Activated CD8-positive, alpha-beta memory T cell treated with anti-CD3 and anti-CD28 coated beads for 24 hours (primary cell): ENCODE measurements at places on chromosomes 3 and 15.

GRCh38 chr3:109184726-109185125 is 48.2 kb downstream of the C3orf85 start:
- DNase-seq: no peak

DNA sequence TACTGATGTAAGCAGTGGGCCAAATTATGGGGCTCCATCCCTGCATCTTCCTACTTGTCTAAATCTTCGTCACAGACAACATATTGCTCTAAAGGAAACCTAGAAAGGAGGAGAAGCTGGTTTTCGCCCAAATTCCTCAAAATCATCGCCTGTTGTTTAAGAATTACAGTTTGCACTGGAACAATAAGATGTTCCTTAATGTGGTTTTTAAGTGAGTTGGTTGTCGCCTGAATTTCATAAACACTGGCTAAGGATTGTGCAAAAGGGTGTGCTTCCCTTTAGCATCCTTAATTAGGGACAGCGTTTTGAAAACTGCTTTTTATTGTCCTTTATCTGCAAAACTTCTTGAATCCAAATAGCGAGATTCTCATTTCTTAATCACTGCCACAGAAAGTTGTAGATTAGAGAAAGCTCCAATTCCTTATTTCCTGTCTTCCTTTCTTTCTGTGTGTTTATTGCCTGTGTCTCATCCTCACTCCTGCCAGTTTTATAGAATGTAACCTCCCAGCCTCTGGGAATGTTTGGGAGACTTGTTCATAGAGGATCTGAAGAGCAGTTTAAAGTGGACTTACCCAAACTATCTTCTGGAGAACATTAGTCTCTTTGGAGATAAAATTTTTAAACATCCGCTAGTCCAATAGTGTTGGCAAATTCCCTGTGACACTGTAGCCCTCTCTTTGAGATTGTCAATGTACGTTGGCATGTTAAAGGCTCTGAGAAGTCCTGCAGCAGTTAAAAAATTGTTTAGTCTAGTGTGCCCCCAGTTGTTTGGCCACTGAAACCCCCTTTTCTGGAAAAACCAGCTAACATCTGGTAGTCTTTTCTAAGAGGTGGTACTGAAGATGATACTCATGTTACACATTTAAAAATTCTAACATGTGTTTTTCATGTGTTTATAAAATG is 50.4 kb downstream of the FLNB start:
- no peak for DNase-seq

DNA sequence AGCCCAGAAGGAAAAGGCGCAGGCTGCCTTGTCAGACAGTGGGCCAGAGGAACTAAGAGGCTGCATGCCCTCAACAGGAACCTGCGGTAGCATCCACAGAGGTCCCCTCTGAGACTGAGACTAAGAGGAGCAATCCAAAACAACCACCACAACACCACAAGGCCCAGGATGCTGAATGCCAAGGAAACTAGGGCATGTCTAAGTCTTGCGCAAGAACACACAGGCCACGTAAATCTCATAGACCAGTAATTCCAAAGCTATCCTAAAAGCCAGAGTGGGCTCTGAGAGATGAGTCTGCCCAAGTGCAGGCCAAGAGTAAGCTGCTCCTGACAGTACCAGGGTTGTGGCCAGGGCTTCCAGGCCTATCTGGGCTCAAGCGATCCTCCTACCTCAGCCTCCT is 12.9 kb downstream of the MON1A start:
- no peak for DNase-seq

DNA sequence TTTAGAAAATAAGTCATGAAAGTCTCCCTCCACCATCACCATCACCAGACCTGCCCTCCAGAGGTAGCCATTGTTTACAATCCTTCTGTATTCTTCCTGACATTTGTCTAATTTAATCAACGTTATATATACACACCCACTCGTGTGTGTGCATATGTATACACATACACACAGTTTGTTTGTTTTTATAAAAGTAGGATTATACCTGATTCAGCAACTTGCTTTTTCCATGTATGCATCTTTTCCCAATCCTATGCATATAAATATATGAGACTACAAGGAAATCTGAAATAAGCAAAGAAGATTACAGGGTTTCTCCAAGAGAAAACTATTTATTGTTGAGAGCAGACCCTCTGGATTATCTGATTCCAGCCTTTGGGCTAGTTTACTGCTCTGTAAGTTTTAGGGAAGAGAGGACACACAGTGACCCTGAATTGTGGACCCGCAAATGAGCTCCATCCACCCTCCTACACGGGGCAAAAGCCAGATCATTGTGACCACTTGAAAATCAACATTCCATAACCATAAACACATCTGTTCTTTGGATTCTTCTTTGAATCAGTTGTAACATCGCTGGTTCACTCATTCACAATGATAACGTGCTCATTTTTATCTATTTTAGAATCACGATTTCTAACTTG is 104.3 kb downstream of the CPN2 start:
- DNase-seq: no peak

DNA sequence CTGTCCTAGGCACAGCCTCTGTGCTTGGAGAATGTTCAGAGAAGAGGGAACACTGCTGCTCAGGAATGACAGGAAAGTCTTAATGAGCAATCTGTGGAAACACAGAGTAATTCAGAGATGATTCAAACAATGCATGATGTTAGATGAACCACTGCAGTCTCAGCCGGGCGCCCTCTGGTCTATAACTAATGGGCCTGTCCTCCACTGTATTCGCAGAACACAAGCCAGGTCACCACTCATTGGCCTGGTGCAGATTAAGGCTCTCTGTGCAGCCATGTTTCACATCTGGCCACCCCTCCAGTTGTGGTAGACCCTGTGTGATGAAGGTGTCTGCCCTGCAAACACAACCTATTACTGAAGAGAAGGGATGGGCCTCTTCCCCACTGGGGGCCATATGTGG is 281.7 kb upstream of the ROPN1 start:
- DNase-seq: no peak

DNA sequence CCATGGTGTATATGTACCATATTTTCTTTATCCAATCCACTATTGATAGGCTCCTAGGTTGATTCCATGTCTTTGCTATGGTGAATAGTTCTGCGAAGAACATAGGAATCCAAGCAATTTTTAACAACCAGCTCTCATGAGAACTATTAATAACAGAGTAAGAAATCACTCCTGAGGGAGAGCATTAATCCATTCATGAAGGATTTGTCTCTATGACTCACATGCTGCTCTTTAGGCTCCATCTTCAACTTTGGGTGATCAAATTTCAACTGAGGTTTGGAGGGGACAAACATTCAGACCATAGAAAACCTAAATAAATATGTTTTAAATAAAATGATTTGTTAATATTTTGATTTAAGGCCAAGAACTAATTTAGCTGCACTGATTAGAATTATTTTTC is 147.4 kb downstream of the NSUN3 start:
- no peak for DNase-seq

- no peak for DNase-seq
These were observed 169.5 kb upstream of the THBS1 start for GRCh38 chr15:39411102-39411989.

- DNase-seq: no peak
These were observed 50.3 kb upstream of the ACAN start for GRCh38 chr15:88752951-88753350.

GRCh38 chr15:90126022-90126421 is 23.8 kb upstream of the IDH2 start:
- no peak for DNase-seq

DNA sequence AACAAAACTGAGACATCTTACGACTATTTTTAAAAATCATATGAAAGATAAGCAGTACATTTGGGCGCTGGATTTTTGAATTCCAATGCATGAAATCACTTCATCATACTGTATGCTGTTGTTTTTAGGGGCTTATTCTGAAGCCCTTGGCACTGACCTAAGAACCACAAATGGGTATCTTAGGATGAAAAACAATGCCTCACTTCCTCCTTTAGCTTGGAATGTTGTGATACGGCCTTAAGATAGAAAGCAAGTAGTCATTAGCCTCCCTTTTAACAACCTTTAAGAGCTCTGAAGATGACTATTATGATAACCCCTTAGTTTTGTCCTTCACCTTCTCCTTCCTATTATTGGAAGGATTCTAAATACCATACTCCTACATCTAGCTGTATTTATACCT is 289.8 kb downstream of the ARPP21 start:
- DNase-seq: no peak

DNA sequence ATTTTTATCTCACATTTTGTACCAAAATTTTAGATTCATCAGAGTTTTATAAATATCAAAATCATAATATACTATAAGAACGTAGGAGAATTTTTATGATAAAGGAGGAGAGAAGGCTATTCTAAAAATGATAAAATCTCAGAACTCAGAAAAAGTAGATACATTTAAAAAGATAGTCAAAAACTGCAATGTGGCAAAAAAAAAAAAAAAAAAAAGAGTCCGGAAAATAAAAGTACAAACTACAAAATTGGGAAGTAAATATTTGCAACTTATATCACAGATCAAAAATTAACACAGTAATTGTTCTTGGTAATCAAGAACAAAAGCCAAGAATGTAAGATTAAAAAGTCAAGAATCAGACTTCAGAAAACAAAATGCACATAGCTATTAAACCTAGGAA is 332.1 kb downstream of the MCTP2 start:
- DNase-seq: no peak

DNA sequence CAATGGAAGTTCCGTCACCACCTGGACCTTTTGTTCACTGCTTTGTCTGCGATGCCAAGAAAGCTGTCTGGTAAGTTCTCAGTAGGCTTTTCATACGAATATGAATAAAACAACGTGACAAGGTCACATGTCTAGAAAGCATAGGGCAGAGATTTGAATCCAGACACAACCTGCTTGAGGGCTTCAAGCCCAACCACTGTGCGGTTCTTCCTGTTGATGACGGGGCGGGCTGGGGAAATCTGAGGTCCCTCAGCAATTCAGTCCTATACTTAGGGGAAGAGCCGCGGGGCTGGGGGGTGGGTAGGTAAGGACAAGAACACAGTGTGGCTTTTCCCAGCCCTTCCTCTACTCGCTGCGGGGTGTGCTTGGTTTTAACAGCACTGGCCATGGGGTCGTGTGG is 32.4 kb upstream of the SMAD3 start:
- no peak for DNase-seq

GRCh38 chr15:42914728-42915497 is 5.7 kb downstream of the TTBK2 start:
- no peak for DNase-seq

GRCh38 chr3:129026728-129027543 is 25.8 kb downstream of the EFCC1 start:
- peak; percentile 92 for DNase-seq

- DNase-seq: no peak
These were observed 32.3 kb upstream of the EDEM1 start for GRCh38 chr3:5155241-5155640.

DNA sequence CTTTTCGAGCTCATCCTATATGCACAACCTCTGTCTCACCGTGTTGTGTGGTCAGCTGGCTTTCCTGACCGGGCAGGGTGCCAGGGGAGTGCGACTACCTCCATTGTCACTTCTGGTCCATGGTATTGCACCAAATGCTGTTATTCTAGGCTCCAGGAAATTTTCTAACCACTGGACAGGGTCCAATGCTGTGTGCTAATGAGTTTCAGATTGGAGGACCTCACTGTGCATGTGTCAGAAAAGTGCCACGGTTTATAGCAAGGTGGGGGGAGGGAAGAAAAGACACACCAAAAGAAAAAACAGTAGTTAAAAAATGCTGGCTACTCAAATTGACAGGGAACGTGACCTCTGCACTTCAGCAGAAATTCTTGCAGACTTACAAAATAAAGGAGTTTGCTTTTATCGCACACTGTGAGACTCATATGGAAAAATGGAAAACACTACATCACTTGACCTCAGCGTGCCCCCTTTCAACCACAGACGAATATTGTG is 480.1 kb downstream of the FOXP1 start:
- no peak for DNase-seq

GRCh38 chr15:45346381-45346780 is 32.0 kb downstream of the GATM start:
- DNase-seq: no peak

DNA sequence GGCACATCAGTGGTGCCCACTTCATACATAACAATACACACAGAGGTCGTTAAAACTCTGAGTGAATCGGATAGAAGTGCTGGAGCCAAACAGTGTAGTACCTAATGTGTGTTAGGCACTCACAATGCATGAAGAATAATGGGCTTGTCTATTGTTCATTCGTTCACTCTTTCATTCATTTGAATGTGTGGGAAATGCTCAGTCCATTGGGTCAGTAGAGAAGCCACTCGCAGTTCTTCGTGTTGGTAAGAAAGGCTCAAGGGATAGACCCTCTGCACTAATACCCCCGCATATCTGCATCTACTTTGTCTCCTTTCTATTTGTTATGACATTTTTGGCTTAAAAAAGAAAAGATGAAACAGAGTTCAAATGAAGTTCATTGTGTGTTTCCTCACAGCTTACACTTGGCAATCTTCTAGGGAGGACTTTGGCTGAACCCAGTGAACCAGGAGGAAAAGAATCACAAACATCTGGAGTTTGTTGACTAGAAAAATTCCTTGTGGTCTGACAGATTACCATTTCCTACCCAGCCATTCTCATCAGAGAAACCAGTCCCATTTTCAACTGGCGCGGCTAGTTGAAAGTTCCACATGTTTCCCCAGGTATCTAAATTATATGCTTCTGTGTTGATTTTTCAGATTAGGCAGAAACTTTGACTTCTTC is 32.8 kb upstream of the MFSD1 start:
- DNase-seq: no peak

DNA sequence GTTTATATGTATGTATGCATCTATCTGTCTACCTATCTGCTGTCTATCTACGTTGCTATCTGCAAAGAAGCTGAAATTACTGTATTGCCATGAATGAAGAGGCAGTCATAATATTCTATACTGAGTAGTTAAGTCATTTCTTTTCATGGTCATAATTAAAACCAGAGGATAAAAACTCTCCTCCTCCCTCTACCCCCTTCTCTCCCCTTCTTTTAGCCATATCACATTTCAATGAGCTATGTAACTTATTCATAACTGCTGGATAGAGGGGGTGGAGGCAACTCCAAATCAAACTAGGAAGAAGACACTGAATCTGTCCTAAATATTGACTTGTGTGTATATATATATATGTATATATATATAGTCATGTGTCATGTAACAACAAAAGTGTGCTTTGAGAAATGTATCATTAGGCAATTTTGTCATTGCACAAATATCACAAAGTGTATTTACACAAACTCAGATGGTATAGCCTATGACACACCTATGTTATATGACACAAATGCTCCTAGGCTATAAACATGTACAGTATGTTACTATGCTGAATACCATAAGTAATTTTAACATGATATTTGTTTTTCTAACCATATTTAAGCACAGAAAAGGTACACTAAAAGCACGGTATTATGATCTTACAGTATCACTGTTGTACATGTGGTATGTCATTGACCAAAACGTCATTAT is 229.7 kb upstream of the KCNMB2 start:
- no peak for DNase-seq

DNA sequence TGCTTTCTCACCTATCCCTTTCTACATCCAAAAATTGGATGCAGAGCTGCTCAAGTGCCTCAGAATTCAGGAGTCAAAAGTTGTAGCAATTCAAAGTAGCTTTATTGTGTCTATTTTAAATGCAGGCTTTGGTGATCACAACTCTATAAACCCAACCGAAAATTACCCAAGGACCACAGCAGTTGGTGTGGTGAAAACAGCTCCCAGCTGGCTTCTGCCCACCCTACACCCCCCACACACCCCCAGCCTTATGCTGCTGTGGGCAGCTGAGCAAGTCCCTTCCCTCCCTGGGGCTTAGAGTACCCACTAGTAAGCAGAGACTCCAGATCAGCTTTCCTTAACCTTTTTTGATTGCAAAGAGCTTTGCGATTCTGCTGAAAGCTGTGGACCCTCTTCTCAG is 5.8 kb upstream of the HES1 start:
- no peak for DNase-seq
